Osteocyte (in vitro differentiated cells): ENCODE measurements at places on chromosomes 7 and 10. TPM values are rescaled to one million over a fixed set of nuclear protein-coding genes. Genes with fewer than 3 reads are reported as not detected.
A peak's percentile ranks its signal among the peaks of the same experiment; 100 is the strongest.

Gene SND1
- 227 and 229 TPM in 2 replicates for total RNA-seq

Gene EVX1
- not detected in 2 replicates for total RNA-seq

Gene EGR2
- 5.4 and 11.7 TPM in 2 replicates for total RNA-seq

DNA sequence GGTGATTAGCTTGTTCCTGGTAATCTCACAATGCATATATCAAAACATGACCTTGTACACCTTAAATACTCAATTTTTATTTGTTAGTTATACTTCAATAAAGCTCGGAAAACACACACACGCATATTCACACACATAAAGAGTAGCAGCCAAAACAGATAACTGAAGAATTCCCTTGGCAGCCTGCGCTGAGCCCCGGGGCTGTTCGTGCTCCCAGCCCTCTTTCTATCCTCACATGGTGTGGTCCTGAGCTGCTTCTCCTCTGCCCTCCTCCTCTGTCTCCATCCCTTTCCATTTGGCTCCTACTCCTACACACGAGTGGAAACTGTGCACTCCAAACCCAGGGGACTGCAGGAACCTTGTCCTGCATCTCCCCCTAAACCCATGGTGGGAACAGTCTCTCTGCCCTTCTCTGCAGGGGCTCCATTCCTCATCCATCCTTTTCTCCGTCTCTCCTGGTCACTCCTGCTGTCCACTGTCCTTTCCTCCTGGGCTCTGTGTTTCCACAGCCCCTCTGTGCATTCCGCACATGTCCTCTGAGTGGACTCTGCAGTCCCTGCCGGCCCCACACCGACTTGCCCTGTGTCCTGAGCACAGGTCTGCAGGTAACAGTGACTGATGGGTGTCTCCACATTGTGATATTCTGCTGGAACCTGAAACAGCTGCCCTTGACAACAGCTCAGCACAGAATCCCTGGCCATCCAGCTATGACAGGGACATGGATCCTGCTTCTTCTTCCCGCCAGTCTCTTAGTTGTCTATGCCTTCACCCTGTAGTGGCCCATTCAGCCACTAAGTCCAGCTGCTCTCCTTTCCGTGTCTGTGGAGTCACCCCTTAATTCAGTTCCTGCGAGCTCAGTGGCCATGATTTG, 216.8 kb upstream of the ZNF32 start:
- H3K4me3 ChIP-seq, result no peak overlapping the region
- no peak overlapping the region for H3K27ac ChIP-seq

GRCh38 chr10:7300384-7300971, 110.4 kb downstream of the SFMBT2 start:
- DNase-seq, result no peak
- no peak overlapping the region for H3K4me3 ChIP-seq
- no peak overlapping the region for H3K27ac ChIP-seq
- H3K36me3 ChIP-seq, result no peaks in the 10 kb centered on the region

DNA sequence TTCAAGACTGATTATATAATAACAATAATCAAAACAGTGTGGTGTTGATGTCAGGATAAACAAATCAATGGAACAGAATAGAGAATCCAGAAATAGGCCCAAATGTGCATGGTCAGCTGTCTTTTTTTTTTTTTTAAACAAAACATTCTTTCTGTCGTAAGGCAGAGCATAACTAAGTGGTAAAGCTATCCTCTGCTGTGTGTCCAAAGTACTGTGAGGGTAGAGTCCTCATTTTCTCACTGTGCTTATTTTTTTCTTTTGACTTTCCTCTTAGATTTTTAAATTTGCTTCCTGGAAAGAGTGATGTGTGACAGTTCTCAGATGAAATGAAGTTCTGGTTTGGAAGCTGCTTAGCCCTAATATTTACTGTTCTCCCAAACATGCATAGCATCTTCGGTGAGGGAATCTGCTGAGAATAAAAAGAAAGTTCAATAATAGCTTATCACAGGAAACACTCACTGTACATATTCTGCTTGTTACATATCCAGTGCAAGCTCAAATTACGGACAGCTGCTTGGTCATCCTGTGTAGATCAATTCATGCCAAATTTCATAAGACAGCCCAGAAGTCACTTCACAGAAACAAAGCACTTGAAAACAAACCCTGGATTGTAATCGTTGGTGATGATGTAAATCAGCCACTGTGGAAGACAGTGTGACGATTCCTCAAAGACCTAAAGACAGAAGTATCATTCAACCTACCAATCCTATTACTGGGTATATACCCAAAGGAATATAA, 423.9 kb downstream of the NEBL start:
- no peak for DNase-seq
- H3K4me3 ChIP-seq, result no peak overlapping the region
- H3K27ac ChIP-seq, result no peak overlapping the region
- H3K4me1 ChIP-seq, result peaks cover 4% of the 10 kb centered on the region
- no peaks in the 10 kb centered on the region for H3K27me3 ChIP-seq

- no peaks in the 10 kb centered on the region for H3K36me3 ChIP-seq
- DNase-seq, result no peak
- H3K4me1 ChIP-seq, result no peaks in the 10 kb centered on the region
- no peak overlapping the region for H3K27ac ChIP-seq
- peaks cover 68% of the 10 kb centered on the region for H3K27me3 ChIP-seq
These were observed 6.5 kb upstream of the CRHR2 start for GRCh38 chr7:30688718-30689221.

DNA sequence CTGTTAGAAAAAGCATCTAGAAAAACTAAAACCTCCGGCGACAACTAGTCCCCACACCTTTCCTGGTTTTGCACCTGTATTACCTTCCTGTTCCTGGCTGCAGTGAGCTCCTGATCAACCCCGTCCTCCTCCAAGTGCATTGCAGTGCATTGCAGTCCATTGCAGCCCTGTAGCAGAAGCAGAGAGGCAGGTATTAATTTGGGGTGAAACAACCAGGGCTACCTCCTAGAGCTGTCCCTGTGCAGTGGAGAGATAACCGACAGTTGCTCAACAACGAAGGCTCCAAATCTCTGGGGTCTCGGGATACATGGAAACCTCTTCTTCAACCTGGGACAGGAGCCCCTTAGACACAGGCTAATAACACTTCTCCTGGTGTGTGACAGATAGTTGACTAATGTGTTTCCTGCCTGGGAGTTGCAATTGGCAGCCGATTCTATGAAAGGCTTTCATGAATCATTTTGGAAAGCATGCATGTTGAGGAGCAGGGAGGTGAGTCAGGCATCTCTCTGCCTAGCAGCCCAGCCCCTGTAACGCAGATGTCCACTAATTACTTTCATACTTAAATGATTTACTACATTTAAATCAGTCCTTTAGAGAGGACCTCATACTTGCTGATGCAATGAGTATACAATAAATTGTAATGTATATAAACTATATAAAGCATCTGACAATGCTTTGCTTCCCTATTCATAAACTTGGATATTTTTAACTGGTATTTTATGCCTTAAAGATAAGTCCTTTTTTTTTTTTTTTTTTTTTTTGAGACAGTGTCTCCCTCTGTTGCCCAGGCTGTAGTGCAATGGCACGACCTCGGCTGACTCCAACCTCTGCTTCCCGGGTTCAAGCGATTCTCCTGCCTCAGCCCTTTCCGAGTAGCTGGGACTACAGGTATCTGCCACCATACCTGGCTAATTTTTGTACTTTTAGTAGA, 59.0 kb downstream of the PRR15 start:
- DNase-seq, result no peak
- no peaks in the 10 kb centered on the region for H3K36me3 ChIP-seq
- H3K4me1 ChIP-seq, result peaks cover 17% of the 10 kb centered on the region
- H3K27ac ChIP-seq, result peak overlapping the region; percentile 40

Gene NYAP1
- total RNA-seq, result 0.89 and 0.99 TPM in 2 replicates

Gene FAM107B
- 40.7 and 47.4 TPM in 2 replicates for total RNA-seq

- no peak overlapping the region for H3K27ac ChIP-seq
- H3K36me3 ChIP-seq, result peaks cover 10% of the 10 kb centered on the region
- no peaks in the 10 kb centered on the region for H3K4me1 ChIP-seq
These were observed 10.7 kb downstream of the NODAL start for GRCh38 chr10:70430493-70431445.

Gene BTAF1
- 32.4 and 34.6 TPM in 2 replicates for total RNA-seq

DNA sequence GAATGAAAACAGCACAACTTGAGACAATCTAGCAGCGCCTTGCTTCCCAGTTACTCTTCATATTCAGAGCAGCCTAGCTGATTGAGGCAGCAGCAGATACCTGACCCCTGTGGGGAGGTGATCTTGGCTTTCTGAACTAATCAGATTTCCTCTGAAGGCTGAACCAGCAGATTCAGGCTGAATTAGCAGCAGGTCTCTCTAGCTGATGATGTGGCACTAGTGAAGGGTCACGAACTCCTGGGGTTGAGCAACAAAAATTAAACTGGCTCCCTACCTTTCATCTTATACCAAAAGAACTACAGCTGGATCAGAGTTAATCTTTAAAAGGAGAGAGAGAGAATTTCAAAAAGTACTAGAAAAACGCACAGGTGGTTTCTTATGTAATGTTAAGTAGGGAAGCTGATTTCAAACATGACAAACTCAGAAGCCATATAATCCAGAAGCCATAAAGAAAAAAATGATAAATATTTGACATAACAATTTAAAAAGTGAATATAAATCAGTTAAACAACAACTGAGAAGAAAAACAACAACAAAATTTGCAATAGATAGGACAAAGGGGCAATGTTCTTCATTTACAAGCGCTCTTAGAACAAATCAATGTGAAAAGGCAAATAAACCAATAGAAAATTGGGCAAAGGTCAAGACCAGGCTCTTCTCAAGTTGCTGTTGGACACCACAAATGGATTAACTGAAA, 13.5 kb downstream of the SLC25A13 start:
- H3K36me3 ChIP-seq, result peaks cover 8% of the 10 kb centered on the region
- DNase-seq, result no peak
- no peak overlapping the region for H3K27ac ChIP-seq
- no peak overlapping the region for H3K4me3 ChIP-seq
- peaks cover 17% of the 10 kb centered on the region for H3K4me1 ChIP-seq

Gene TRIL
- total RNA-seq, result 3.5 and 4.0 TPM in 2 replicates

GRCh38 chr7:113268757-113269156, 150.4 kb upstream of the SMIM30 start:
- H3K4me1 ChIP-seq, result peaks cover 4% of the 10 kb centered on the region
- DNase-seq, result no peak
- H3K36me3 ChIP-seq, result peaks cover 5% of the 10 kb centered on the region
- H3K27me3 ChIP-seq, result no peaks in the 10 kb centered on the region
- no peak overlapping the region for H3K4me3 ChIP-seq

DNA sequence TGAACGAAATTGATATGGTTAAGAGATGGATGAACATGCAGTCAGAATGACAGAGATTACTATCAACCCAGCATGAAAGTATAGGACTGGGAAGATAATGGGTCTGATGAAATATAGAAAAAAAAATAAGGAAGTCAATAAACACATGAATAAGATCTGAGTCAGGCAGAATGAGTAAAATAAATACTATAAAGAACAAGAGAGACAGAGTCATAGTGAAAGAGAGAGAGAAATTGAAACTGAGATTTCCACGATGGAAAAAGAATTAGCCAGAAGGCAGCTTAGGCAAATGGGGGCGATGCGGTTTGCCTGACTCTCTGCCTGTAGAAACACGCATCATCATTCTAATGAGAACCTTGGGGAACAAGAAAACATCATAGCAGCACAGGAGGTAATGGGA, 26.6 kb downstream of the SEMA3D start:
- no peaks in the 10 kb centered on the region for H3K27me3 ChIP-seq
- peaks cover 18% of the 10 kb centered on the region for H3K4me1 ChIP-seq
- DNase-seq, result no peak
- H3K4me3 ChIP-seq, result peak overlapping the region; percentile 59
- peaks cover 7% of the 10 kb centered on the region for H3K36me3 ChIP-seq
- H3K27ac ChIP-seq, result peak overlapping the region; percentile 67

GRCh38 chr10:60372436-60372835, 17.2 kb downstream of the ANK3 start:
- H3K27ac ChIP-seq, result no peak overlapping the region
- no peaks in the 10 kb centered on the region for H3K27me3 ChIP-seq
- H3K4me1 ChIP-seq, result peaks cover 31% of the 10 kb centered on the region
- no peak overlapping the region for H3K4me3 ChIP-seq
- no peak for DNase-seq
- no peaks in the 10 kb centered on the region for H3K36me3 ChIP-seq

GRCh38 chr10:49119746-49120145, 4.4 kb upstream of the VSTM4 start:
- peaks cover 33% of the 10 kb centered on the region for H3K27me3 ChIP-seq
- no peak overlapping the region for H3K4me3 ChIP-seq
- H3K27ac ChIP-seq, result no peak overlapping the region
- DNase-seq, result no peak
- no peaks in the 10 kb centered on the region for H3K36me3 ChIP-seq

Gene RNF148
- not detected in 2 replicates for total RNA-seq

GRCh38 chr7:136845899-136846465, 22.5 kb upstream of the CHRM2 start:
- no peaks in the 10 kb centered on the region for H3K36me3 ChIP-seq
- peaks cover 2% of the 10 kb centered on the region for H3K4me1 ChIP-seq
- no peak for DNase-seq
- H3K4me3 ChIP-seq, result no peak overlapping the region

DNA sequence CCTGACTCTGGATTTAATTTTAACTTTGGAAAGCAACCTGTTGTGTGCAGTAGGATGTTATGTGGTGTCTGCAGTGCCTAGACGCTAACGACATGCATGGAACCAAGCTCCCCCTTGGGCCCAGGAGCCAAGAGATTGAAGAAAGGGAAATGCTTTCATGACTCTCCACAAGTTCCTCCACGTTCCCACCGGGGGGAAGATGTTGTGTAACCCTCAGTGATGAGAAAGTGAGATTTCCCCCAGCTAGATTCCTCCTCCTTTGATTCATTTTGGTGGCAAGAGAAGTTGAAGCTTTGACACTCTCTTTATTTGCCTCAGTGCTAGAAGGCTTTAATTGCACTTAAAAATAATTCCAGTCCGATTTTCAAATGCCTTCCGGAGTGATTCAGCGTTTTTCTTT, 157.9 kb upstream of the INSYN2A start:
- H3K27me3 ChIP-seq, result no peaks in the 10 kb centered on the region
- no peak overlapping the region for H3K4me3 ChIP-seq
- H3K36me3 ChIP-seq, result peaks cover 6% of the 10 kb centered on the region

Gene RSPH10B
- total RNA-seq, result not detected in 2 replicates

Gene TUBB8
- not detected in 2 replicates for total RNA-seq

Gene MSMB
- not detected in 2 replicates for total RNA-seq

Gene ANKRD61
- total RNA-seq, result not detected in 2 replicates

DNA sequence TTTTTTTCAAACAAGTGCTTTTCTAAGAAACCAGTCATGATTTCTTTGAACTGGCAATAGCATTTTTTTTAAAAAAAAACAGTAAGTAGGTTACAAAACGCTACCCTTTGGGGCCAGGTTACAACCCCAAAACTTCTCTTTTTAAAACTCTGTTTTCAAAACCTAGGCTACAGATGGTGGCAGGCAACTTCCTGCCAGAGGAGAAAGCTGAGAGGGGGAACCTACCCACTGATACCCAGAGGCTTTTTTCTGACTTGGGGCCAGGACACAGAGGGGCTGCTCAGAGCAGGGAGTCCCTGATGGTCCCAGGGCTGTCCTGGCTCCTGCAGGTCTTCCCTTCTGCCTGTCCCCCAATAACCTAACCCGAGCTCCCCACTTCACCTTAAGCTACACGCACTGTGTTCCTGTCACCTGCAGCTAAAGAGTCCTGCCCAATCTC, 6.9 kb downstream of the STN1 start:
- H3K4me1 ChIP-seq, result peaks cover 69% of the 10 kb centered on the region
- H3K36me3 ChIP-seq, result peaks cover 15% of the 10 kb centered on the region
- peak overlapping the region; percentile 75 for H3K27ac ChIP-seq
- H3K27me3 ChIP-seq, result no peaks in the 10 kb centered on the region
- no peak overlapping the region for H3K4me3 ChIP-seq

GRCh38 chr10:30974773-30975415, 56.8 kb downstream of the ZNF438 start:
- H3K27me3 ChIP-seq, result no peaks in the 10 kb centered on the region
- no peak overlapping the region for H3K4me3 ChIP-seq
- peak overlapping the region; percentile 81 for H3K27ac ChIP-seq
- DNase-seq, result no peak
- peaks cover 7% of the 10 kb centered on the region for H3K36me3 ChIP-seq

Gene H2BK1
- total RNA-seq, result 1.1 TPM in 1 of 2 replicates, not detected in the other

- H3K27me3 ChIP-seq, result no peaks in the 10 kb centered on the region
- no peak for DNase-seq
- H3K4me3 ChIP-seq, result no peak overlapping the region
These were observed 43.6 kb downstream of the PLCE1 start for GRCh38 chr10:94037286-94037685.
